ENCODE measurements at places on chromosomes 2 and 18. TPM values are rescaled to one million over a fixed set of nuclear protein-coding genes. Genes with fewer than 3 reads are reported as not detected.

Gene CD207
- not detected for total RNA-seq

Gene ABCG5
- not detected for total RNA-seq

Gene RANBP2
- 39.6 TPM for total RNA-seq

Gene RPS27A
- 2,353 TPM for total RNA-seq

Gene LYPD1
- total RNA-seq, result 24.4 TPM

Gene ANKRD29
- total RNA-seq, result 1.5 TPM
